ENCODE measurements at places on chromosomes 12 and 14.

DNA sequence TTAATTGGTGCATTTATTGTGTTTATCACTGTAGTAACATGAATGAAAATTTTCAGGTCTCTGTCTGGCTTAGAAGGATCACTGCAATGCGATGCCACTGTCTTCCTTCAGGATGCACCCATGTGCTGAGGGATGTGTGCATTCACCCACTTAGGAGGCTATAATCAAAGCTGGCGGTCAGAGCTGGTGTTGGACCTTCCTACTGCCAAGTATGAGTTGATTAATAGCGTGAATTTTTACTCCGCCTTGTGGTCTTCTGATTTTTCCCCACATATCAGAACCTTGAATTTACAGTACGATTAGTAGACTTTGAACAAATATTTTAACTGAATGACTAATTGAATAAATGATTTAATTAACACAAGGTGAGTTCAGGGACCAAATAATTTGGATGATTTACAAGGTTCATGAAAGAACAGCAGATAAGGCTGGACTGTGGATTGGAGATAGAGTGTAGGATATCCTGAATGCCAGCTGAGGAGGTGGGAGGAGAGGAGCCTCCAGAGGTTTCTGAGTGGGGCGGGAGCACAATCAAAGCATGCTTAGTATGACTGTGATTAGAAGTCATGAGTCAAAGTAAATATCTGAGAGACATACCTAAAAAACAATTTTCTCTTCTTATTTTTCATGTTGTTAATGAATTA is 50.1 kb downstream of the RERG start:
- DNase-seq, result no peak

DNA sequence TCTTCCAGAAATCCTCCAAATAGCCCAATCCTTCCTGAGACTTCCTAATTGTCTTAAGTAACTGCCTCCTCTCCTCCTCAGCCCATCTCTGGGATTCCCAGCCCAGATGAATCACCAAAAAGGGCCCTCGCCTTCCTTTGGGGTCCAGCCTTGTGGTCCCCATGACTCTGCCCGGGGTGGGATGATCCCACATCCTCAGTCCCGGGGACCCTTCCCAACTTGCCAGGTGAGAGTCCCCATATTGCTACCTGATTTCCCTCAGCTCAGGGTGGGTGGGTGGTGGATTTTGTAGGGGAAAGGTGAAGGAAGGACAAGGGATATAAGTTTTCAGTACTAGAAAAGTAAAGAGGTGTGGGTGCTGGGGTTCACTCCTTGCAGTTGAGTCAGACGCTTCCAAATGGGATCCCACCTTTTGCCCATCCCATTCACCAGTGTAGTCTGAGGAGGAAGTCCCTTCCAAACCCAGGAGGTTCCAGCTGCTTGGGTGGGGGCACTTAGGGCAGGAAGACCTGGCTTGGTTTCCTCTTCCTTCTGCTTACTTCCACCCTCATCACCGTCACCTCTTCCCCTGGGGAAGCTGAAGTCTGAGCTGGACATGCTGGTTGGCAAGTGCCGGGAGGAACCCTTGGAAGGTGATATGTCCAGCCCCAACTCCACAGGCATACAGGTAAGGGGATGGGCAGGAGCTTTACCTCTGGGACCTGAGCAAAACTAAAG is 5.6 kb downstream of the GLI1 start:
- DNase-seq, result no peak

DNA sequence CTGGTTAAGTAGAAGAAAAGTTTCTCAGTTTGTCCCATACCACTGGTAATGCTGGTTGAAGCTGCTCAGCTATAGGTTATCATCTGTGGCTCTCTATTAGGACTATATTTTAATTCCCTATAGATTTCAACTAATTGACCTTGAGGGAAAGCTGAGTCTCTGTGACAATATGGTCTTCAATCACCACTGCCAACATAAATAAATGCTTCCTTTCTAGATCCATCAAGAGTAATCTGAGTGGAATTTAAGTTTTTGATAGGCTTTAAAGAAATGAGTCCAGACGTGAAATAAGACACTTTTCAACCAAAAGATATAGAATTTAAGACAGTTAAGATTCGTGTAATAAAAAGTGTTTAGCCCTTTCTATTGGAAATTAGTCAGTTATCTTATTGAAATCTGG is 63.5 kb upstream of the MYF6 start:
- no peak for DNase-seq

DNA sequence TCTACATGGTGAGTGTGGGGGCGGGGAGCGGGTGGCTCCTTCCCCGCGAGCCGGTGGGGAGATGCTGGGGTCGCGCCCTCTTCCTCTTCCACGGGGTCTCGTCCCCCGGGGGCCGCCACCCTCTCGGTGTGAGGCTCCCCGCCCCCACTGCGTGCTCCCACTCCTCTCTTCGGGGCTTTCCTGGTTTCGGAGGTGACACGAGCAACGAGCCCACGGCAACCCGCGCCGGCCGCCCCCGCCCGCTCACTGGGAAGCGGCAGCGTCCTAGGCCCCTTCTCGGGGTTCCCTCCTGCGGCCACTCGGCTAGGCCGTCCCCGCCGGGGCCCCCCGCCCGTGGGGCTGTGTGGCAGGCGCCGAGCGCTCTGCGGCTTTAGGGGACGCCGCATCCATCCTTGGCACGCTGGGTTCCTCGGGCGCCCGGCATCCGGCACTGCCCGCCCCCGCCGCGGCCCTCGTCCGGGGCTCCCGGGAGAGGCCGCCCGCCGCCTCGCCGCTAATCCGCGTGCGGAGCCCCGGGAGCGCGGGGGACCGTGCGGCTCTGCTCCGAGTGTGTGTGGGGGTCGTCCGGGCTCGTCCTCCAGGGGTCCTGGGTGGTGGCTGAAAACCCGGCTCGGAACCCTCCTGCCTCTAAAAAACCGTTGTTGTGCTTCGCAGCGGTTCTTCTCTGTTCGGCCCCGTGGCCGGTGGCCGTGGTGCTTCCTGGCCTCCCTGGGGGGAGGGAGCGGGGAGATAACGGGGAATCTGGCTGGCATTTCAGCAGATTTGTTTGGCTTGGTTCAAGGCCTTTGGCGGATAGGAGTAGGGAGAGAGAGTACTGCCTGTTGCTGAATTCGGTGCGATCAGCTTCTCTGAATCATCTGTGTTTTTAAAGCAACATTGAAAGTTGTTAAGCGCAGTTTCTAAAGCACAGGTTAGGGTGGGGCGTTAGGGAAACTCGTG is 1.0 kb downstream of the PCNX1 start:
- DNase-seq, result no peak

DNA sequence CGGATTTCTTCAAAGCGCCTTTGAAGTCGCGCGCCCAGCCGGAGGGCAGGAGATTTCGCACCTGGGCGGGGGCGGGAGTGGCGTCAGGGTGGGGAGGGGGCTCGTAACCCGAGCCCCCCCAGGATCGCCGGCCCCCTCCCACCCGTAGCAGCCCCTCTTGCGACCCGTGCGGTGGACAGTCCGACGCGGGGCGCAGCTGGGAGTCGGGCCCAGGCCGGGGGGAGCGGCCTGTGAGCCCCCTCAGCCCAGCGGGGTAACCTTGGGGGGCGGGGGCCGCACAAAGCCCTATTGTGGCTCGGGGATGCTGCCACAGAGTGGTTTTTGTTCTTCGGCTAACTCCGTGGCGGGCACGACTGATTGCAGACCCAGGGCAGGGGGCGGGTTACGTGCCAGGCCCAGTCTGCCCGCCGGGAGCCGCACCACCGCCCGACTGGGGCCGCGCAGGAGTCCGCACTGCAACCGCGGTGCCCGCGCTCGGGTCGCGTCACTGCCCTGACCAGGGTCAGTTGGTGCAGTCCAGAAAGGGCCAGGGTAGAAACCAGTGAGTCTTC is 4.2 kb upstream of the AAAS start:
- no peak for DNase-seq

- DNase-seq, result no peak
Measured at GRCh38 chr14:62777510-62777909, 267.7 kb downstream of the KCNH5 start.

DNA sequence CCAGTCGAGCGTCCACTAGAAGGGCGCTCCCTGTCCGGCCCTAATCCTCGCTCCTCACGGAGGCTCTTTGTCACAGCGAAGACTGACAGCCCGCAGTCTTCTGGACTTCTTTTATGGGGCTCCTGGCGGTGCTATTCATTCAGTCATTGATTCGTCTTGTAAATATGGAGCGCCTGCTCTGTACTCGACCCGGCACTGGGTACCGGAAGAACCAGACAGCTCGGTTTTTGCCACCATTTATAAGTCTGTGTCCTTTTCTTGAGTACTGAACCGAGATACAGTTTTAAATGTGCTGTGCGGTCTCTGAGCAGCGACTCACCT is 570 bp downstream of the DMAC2L start:
- no peak for DNase-seq

All from AG04450 (cell line).